ENCODE measurements at places on chromosomes 7 and 10. TPM values are rescaled to one million over a fixed set of nuclear protein-coding genes. Genes with fewer than 3 reads are reported as not detected.

TUBAL3 gene
- not detected for total RNA-seq

DNA sequence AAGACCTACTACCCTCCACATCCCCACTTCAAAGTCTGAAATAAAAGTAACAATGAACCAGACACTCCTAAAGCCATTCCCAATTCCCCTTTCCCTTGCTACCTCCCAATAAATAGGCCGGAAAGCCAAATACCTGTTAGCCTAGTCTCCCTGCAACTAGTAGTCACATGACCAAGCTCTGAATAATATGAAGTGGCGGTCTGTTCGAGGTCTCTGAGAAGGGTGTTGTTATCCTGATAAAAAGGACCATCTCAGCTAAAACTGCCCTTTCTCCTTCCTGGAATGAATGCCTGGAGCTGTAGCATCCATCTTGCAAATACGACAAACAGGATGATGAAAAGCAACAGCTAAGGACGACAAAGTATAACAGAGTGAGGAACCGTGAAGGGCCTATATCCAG is 6.0 kb downstream of the KIF5B start:
- DNase-seq: no peak

GRCh38 chr10:119407254-119407777 is 135.2 kb downstream of the RGS10 start:
- DNase-seq: no peak

DNA sequence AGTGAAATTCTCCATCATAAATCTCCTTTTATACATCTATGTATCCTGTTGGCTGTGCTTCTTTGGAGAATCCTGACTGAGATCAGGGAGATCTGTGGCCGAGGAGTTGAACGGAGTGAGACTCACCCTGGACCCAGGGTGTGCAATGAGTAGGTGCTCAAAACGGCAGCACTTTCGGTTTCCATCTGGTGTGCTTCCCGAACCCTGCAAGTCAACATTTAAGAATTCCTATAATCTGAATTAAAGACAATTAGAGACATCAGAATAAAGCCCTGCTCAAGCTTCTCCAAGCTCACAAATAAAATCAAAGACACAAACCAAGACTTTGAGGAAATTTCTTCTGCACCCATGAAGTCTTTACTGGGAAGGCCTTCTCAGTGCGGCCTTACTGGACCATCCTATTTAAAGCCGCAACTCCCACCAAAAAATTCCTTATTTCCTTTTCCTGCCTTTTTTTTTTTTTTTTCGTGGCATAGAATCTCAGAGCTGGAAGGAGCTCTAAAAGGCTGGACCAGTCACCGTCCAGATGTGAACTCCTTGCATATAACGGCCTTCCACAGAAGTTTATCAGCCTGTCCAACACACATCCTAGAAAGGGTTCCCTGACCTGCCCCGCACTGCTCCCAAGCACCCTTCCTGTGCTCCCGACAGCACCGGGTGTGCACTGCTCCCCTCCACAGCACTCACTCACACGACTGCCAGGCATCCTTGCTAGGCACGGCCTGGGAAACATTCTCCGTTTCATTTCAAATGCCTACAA is 29.7 kb downstream of the GNA12 start:
- no peak for DNase-seq

GRCh38 chr10:88232983-88233543 is 350.1 kb downstream of the RNLS start:
- no peak for DNase-seq

ABCB1 gene
- total RNA-seq: 9.5 TPM

ITPRID1 gene
- not detected for total RNA-seq

PRLHR gene
- not detected for total RNA-seq
